ENCODE measurements at places on chromosomes 12 and 14.

DNA sequence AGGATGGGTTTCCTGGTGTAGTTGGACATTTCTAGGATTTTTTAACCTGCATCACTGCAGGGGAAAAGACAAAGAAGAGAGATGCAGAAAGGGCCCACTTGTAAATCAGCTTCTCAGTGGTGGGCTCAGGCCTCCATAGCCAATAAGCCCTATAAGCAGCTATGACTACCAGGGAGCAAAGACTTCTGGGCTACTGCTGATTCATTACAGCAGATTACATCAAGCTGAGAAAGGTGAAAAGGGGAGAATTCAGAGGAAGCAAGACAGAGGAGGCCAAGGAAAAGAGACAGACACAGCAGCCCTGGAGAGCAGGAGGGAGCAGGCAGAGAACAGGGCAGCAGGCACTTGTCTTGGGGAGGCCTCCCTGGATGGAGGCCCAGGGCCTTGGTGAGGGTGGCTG, 95.2 kb downstream of the KCNA5 start:
- DNase-seq, result no peak

- no peak for DNase-seq
These were observed 62.7 kb downstream of the HMGA2 start for GRCh38 chr12:65886996-65887395.

- no peak for DNase-seq
These were observed 16.8 kb upstream of the LEMD3 start for GRCh38 chr12:65152596-65152995.

DNA sequence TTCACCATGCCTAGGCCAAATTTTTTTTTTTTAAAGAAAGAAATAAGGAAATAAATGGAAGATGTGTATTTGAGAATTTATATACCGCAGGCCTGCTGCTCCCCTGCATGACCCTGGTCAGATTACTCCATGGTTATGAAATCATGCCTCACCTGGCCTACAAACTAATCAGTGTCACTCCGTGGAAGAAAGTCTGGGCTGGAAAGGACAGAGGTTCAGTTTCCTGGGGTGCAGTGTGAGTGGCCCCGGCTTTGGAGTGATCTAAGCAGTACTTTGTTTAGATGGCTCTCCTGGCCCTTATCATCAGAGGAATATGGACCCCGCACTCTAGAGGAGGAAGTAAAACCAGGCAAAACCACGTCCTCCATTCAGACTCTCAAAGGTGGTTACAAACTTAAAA, 9.6 kb downstream of the APOBEC1 start:
- no peak for DNase-seq

DNA sequence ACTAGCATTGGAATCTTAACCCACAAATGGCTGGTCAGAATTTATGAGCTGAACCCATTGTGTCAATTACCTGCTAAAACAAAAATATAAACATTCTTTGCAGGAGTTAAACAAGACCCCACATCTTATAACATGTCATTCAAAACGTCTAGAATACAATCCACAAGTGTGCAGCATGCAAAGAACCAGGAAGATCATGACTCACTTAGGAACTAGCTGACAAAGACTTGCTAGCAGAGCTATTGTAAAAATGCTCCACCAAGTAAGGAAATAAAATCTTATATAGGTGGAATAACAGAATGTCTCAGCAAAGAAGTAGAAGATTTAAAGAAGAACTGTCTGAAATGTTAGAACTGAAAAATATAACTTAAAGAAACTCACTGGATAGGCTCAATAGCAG, 26.5 kb upstream of the POC1B start:
- peak; percentile 42 for DNase-seq

DNA sequence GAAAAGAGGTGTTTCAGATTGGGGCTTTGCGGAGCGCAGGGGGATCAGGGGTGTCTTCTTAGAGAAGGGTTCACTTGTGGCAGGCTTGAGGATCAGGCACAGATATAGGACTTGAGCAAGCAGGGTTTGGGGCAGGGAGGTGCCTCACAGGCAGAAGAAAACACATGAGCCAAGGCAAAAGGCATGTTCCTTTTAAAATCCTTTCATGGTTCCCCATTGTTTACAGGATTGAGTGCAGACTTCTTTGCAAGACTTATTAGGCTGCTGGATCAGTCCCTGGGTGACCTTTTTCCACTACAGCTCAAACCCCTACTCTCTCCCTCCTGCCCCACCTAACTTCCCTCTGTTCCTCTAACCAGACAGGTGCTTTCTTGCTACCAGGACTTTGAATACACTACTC, 19.7 kb downstream of the HSPB8 start:
- no peak for DNase-seq

DNA sequence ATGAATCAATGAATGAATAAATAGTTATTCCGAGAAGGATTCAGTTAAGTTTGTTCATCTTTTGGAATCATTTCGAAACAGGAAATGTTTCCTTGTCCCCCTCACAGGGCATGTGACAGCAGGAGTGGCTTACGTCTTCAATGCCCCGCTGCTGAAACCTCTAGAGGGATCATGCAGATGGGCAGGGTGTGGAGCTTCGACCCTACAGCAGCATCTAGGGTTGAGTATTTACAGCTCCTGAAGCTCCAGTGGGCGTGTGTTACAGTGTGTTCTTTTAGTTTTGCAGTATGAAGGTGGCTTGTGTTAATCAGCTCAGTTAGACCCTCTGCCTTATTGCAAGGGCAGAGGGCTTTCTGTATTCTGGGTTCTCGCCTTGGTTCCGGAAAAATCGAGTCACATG, 2.6 kb downstream of the NAV3 start:
- no peak for DNase-seq

DNA sequence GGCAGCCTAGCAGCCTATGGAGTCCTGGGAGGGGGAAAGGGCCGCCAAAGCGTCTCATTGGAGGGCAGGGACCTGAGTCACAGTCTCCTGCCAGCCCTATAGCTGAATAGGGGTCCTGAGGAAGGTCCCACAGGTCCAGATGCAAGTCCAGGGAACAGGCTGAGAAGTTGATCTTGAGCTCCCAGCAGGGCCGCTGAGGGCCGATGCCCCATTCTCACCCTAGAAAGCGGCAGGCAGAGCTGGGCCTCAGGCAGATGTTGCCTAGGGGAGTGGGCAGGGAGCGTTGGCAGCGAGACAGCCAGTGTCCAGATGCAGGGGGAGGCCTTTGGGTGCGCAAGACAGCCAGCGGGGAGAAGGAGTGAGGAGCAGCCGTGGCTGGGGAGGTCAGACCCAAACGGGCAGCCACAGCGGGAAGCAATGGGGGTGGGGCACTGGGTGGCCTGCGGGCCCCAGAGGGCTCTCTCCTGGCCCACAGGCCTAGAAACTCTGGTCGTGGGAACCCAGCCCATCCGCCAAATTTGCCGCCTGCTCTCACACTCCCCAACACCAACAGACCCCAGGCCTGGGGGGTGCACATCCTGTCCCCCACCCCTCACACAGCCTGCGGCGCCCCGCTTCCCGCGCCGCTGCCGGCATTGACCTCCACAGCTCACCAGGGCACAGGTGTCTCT, 1.1 kb downstream of the HDAC7 start:
- DNase-seq, result no peak

- DNase-seq, result no peak
These were observed 58.0 kb downstream of the TRAFD1 start for GRCh38 chr12:112183141-112184021.

- DNase-seq, result no peak
These were observed 151.6 kb downstream of the FOXA1 start for GRCh38 chr14:37443461-37443860.

- no peak for DNase-seq
These were observed 36.0 kb downstream of the CACNA2D4 start for GRCh38 chr12:1882405-1882804.

DNA sequence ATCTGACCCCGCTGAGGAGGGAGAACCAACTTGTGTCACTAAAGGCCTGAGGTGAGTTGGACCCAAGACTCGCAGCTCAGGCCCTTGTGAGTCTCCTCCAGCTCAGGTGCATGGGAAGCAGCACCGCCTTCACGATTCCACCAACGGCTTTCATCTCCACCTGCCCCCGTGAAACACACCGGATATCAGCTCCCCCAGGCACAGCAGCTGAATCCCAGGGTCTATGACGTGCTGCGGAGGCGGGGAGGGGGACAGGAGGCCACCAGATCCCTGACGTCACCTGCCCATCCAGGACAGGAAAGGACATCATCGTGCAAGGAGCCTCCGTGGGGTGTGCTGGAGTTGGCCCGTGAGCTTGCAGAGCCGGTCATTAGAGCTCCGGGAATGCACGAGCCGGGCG, 18.5 kb upstream of the SFSWAP start:
- no peak for DNase-seq

DNA sequence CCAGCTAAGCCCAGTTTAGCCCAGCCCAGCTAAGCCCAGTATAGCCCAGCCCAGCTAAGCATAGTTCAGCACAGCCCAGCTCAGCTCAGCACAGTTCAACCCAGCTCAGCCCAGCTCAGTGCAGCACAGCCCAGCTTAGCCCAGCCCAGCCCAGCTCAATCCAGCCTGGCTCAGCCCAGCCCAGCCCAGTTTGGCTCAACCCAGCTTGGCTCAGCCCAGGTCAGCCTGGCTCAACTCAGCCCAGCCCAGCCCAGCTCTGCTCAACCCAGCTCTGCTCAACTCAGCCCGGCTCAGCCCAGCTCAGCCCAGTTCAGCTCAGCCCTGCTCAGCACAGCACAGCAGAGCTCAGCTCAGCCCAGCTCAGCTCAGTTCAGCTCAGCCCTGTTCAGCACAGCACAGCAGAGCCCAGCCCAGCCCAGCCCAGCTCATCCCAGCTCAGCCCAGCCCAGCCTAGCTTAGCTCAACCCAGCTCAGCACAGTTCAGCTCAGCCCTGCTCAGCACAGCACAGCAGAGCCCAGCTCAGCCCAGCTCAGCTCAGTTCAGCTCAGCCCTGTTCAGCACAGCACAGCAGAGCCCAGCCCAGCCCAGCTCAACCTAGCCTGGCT, 330.9 kb downstream of the TMEM121 start:
- no peak for DNase-seq

- DNase-seq, result no peak
These were observed 10.0 kb downstream of the TUBA1B start for GRCh38 chr12:49121047-49121696.

- DNase-seq, result no peak
These were observed 47.6 kb downstream of the FAM222A start for GRCh38 chr12:109760930-109761921.

DNA sequence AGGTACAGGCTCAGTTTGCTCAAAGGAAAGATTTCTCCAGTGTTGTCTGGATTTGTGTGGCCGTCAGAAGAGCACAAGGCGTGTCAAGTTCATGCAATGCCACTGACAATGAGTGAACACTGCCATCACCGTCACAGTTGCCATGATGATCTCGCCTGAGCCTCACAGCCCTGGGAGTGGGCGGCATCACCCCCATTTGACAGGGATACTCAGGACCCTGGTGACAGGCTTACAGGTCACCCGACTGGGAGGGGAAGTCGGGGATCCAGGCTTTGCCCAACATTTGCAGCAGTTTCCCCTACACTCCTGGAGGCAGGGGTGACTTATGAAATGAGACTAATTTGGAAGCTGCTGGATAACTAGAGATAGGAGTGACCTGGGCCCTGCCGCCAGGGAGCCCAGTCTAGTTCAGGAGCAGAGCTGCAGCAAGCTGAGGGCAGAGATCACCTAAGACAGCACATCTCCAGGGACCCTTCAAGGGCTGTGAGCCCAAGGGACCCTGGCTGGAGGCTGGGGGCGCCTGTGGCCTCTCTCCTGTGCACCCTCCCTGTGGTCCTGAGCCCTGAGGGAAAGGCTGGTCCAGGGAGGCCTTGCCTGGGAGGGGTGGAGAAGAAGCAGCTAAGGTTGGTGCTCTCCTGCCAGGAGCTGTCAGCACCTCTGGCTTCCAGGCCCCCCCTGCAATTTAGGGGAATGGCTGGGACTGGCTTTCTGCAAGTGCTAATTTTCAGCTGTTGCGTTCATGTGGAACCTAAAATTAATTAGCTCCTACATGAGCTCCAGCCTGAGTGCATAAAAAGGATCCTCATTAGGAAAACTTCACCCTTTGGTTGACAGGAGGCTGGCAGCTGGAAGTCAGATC, 32.4 kb upstream of the BEGAIN start:
- DNase-seq, result no peak

GRCh38 chr14:93824518-93825234, 36.4 kb upstream of the PRIMA1 start:
- no peak for DNase-seq

DNA sequence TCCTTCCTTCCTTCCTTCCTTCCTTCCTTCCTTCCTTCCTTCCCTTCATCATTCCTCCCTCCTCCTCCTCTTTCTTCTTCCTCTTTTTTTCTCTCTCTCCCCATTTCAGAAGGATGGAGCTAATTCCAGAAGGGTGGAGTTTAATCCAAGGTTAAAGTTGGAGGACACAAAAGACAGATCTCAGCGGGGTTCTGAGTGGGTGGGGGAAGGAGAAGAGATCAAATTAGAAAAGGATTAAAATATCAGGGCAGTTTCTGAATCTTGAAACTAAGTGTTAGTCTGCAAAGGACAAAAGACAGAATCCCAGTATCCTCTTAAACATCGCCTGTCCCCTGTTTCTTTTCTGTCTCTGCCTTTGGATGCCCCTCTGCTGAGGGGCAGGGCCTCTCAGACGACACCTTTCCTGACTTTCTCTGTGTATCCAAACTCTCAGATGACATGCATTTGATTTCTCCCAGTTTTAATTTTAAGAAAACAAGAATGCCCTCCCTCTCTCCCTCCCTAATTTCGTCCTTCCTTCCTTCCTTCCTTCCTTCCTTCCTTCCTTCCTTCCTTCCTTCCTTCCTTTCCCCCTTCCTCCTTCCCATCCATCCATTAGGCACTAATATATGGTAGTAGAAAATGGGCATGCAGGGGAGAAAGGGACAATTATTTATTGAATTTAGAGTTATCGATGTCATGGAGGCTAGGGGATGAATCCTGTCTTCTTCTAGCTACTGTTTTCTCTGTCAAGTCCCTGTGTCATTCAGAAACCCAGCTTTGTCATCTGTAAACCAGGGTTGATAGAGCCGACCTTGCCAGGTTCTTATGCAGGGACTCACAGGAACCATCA, 269.1 kb downstream of the VRK1 start:
- no peak for DNase-seq

DNA sequence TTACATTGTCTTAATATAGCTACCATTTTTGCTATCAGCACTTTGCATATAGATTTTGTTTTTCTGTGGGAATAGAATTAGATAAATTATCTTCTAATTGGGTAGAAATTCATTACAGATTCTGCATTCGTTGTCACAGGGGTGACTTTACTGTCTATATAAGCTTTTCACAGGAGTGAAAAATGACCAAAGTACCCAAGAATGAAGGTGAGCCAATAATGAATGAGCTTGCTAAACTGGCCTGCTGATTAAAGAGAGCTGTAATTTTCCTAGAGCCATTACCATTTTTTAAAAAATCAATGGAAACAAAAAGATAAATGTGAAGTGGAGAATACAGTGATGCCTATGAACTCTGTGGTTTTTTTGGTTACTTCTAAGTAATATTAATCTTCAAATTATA, 504.6 kb downstream of the RPL10L start:
- DNase-seq, result no peak

DNA sequence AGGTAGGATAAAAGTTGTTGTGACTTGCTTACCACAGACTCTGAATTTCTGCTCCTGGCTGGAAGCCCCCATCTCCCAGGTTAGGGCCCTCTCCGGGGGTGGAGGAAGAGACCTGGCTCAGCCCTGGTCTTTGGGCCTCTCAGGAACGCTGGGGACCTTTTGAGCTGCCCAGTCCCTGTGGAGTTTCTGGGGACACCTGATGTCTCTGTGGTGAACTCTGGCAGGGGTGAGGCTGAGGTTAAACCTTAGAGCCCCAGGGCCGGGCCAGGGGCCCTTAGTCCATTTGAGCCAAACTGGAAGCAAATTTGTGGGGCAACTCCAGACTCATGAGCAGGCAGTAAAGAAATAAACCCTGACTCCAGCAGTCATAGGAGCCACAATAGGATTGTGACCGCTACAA, 112.1 kb downstream of the ADGRD1 start:
- no peak for DNase-seq
